Urinary bladder (tissue), 4 donors: ENCODE measurements at places on chromosomes 2 and 18.

GRCh38 chr2:182866095-182866460, 359 bp downstream of the FRZB start:
- DNase-seq, result no peak

- no peak for DNase-seq
These were observed 112.7 kb upstream of the BCL2L11 start for GRCh38 chr2:111007757-111008688.

- no peak for DNase-seq
These were observed 3.1 kb downstream of the ARHGAP15 start for GRCh38 chr2:143132355-143132754.

DNA sequence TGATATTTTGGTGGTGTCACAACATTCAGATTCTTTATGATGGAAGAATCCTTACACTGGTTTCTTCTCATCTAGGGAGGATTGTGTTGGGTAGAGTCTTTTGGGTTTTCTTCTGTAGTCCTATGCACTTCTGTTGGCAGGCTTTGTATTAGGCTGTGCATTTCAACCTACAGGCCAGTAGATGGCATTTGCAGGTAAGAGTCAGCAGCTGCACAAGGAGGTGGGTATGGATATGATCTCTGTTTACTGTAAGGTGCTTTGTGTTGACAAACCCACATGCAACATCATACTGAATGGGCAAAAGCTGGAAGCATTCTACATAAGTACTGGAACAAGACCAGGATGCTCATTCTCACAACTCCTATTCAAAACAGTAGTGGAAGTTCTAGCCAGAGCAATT, 656.8 kb downstream of the METTL4 start:
- DNase-seq, result no peak

DNA sequence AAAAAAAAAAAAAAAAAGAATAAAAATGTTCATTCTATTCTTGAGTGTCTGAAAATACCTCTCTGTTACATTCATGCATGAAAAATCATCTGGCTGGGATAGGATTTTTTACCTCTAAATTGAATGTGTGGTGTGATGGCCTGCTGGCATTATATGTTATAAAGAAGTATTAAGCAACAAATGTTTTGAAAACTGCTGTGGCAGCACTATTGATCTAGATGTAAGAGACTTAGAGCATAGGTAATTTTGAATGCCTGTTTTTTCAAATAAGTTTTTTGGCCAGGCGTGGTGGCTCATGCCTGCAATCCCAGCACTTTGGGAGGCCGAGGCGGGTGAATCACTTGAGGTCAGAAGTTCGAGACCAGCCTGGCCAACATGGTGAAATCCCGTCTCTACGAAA, 147.0 kb upstream of the LINC00305 start:
- DNase-seq, result no peak

- DNase-seq, result no peak
These were observed 73.8 kb downstream of the CLIP4 start for GRCh38 chr2:29189052-29189451.

DNA sequence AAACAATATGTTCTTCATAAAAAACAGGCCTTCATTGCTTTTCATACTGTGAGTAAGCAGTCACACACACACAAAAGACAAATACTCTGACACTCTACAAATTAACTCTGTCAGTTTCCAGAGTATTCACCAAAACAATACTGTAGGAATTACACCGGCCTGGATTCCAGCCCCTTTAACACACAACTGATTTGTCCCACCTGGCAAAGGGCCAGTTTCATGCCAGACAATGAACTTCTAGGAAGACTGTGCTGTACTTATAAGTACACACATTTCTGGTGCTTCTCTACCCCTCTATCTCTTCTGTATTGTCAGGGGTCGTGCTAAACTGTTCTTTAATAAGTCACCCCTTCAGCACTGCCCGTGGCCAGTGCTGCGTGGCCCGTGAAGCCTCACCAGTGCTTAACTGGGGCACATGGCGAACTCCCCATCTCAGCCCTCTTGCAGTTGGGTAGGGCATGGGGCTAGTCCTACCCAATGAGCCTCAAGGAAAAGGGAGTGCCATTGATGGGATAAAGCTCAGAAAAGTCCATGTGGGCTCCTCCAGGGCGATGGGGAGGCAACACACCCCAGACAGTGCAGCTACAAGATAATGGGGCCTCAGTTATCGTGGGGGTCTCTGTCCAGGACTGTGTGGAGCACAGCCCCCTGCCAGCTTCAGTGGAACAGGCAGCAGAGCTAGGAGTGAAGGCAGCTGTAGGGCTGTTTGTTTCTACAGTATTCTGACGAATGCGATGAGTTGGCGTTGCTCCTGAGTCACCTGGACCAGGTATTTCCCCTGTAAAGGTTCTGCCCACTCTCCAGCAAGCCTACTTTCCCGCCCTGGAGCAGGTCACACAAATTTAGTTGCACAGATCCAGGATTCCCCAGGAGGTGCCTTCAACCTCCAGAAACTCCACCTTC, 99.0 kb downstream of the SP3 start:
- no peak for DNase-seq

DNA sequence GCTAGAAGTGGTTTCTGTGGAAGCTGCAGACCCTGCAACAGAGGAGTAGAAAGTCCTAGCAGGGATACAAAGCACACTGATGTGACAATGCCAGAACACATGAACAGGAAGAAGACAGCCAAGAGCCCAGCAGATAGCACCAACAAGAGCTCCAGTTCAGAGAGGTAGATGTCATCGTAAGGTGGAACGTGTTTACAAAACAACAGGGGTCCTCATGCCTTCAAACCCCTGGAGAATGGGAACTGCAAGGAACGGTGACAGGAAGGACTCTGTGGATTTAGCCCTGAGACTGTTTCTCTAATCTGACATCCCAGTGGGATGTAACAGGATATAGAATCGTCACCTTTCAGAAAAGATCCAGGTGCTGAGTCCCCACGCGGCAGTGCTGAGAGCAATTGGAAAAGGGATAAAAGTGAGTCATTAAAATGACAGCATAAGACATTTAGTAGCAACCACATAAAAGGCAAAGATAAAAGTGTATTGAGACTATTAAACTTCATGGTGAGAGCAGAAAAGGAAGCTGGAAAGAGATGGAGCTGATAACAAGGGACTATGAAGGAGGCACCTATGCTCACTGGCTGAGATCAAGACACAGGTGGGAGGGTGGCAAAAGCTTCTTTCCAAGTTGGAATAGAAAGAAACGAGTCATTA, 195.2 kb downstream of the FBXO15 start:
- DNase-seq, result no peak

GRCh38 chr2:16040271-16041010, 100.1 kb downstream of the MYCN start:
- DNase-seq, result no peak

- no peak for DNase-seq
These were observed 118.1 kb upstream of the GCFC2 start for GRCh38 chr2:75828826-75829225.

GRCh38 chr2:86492048-86492453, 50.9 kb downstream of the KDM3A start:
- DNase-seq, result no peak

GRCh38 chr18:28792404-28793086, 615.6 kb upstream of the CDH2 start:
- no peak for DNase-seq

DNA sequence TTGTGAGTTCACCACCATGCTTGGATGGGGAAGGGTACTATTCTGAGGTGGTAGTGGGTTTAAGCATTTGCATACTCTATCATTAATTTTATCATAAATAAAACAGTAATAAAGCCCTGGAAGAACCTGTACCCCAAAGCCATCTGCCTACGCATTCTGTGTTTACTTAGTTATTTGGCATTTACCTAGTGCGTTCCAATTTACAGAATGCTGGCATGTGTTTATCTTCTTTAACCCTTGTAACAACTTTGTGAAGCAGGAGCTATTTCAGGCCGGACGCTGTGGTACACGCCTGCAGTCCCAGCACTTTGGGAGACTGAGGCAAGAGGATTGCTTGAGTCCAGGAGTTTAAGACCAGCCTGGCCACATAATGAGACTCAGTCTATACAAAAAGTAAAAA, 17.8 kb upstream of the ODC1 start:
- no peak for DNase-seq

DNA sequence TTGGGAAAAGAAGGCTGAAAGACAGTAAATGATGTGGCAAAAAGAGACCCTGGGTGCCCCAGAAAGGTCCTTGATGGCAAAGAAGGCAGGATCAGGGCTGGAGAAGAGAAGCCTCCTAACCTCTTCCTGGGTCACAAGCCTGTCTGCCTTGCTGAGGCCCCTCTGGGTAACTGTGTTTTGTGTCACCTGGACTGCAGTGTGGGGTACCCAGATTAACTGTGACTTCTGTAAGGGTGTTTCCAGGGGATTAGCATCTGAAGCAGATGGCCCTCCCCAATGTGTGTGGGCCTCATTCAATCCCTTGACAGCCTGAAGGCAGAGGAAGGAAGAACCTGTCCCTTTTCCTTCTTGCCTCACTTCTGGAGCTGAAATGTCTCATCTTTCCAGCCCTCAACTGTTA, 35.6 kb upstream of the APCDD1 start:
- DNase-seq, result no peak

- DNase-seq, result no peak
These were observed 796 bp downstream of the SPIRE1 start for GRCh38 chr18:12656938-12657683.

GRCh38 chr2:160075171-160075570, 12.8 kb upstream of the PLA2R1 start:
- DNase-seq, result no peak

- DNase-seq, result no peak
These were observed 7.6 kb downstream of the ITGA6 start for GRCh38 chr2:172434821-172435605.

DNA sequence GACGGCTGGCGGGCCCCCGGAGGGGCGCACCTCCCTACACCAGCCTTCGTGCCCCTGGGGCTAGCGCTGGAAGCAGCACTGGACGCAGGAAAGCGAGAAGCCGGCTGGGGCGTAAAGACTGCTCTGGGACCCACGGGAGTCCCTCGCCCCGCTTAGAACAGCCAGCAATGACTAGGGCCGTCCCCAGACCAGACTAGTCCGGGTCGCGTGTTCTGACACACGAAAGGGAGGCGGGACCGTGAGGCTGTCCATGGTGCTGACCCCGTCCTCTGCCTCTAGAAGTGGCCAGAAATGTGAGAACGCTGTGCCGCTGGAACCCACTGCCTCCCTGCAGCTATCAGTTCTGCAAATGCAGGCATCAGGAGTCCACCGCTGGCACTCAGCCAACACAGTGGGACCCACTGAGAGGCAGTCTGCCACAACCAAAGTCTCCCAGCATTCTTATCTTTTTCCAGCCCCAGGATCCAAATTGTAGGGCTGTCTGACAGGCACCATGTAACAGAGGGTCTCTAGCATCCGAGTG, at the start of gene UCN:
TSS of gene UCN (minus strand) at position 87 of the 523 bp plus-strand sequence. CDS start 550 bp downstream, outside the sequence.
- DNase-seq, result no peak

DNA sequence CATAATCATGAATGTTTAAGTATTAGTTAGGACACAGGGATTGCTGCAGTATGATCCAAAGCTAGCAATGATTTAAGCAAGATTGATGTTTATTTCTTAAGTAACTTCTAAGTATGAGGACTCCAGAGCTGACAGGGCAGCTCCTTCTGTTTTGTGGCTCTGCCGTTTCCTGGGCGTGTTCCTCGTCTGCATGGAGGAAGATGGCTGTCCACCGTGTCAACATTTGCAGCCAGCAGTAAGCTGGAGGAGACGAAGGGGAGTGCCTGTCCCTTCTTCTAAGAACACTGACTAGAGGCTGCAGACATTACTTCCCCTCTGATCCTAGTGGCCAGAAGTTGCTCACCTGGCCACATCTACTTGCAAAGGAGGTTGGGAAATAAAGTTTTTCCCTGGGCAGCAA, 144.1 kb downstream of the MYO1B start:
- DNase-seq, result no peak

- DNase-seq, result no peak
These were observed 206.2 kb upstream of the SKOR2 start for GRCh38 chr18:47457614-47458013.

GRCh38 chr2:180670302-180671003, 310.0 kb upstream of the UBE2E3 start:
- no peak for DNase-seq

DNA sequence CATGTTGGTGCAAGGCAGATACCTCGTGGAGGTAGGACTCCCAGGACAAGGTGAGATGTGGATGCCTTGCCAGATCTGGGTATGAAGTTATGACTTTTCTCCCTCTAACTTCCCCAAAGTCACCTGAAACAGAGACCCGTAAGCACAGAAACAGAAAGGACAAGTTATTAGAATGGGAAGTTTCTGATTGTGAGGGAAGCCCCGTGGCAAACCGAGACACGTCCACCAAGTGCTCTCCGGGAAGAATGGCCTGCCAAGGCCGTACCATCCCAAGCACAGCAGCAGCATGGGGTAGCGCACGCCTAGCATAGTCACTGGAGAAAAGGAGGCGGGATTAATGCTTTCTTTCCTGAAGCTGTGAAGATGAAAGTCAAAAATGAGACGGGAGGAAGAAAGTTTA, 110.6 kb downstream of the ZNF532 start:
- no peak for DNase-seq

GRCh38 chr2:24734741-24735140, 58.5 kb downstream of the PTRHD1 start:
- DNase-seq, result no peak

DNA sequence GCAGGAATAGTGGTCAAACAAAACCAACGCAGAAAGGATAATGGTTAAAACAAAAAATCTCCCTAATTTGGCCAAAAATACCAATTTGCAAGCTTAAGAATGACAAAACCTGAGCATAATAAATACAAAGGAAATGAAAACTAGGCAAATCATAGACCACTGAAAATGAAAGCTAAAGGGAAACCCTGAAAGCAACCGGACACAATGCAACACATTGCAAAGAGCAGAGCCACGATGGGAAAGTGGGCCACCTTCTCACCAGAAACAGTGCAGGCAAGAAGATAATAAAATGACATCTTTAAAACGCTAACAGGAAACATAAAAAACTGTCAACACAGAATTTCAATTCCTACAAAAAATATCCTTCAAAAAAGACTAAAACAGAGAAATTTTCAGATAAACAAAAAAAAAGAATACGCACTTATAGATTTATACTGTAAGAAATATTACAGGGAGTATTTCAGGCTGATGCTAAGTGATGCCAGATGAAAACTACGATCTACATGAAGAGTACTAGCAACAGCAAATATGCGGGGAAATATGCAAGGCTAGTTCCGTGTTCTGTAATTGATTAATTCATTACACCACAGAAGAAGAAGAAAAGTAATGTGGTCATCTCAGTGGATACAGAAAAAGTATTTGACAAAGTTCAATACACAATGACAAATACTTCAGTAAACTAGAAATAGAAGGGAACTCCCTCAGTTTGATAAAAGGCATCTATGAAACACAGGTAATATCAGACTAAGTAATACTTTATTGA, 239.5 kb downstream of the L3MBTL4 start:
- no peak for DNase-seq

- DNase-seq, result no peak
These were observed 1.0 kb upstream of the TUBB6 start for GRCh38 chr18:12306752-12307700.

DNA sequence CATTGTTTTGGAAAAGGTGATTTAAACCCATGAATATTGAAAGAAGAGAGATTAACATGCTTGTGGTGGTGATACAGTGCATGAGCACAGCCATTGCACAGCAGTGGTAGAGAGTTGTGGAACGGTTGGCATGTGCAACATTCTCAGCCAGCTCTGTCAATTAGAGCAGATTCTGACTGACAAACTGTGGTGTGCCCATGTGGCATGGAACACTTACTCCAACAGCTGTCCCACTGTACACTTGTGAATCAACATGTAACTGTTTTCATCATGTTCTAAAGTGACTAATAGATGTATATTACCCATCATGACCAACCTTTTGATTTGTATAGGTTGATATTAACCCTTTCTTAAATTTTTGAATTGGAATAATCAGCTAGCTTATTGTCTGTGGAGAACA, 55.6 kb downstream of the PKP4 start:
- no peak for DNase-seq
